Central memory CD4-positive, alpha-beta T cell (primary cell): ENCODE measurements at places on chromosomes 7 and 10.
A peak's percentile ranks its signal among the peaks of the same experiment; 100 is the strongest.

- peak; percentile 62 for DNase-seq
These were observed at the start of gene TRIM8 for GRCh38 chr10:102644066-102644645. TSS of gene TRIM8 (plus strand) at chr10:102644479. CDS start at chr10:102644618, 139 bp downstream.

DNA sequence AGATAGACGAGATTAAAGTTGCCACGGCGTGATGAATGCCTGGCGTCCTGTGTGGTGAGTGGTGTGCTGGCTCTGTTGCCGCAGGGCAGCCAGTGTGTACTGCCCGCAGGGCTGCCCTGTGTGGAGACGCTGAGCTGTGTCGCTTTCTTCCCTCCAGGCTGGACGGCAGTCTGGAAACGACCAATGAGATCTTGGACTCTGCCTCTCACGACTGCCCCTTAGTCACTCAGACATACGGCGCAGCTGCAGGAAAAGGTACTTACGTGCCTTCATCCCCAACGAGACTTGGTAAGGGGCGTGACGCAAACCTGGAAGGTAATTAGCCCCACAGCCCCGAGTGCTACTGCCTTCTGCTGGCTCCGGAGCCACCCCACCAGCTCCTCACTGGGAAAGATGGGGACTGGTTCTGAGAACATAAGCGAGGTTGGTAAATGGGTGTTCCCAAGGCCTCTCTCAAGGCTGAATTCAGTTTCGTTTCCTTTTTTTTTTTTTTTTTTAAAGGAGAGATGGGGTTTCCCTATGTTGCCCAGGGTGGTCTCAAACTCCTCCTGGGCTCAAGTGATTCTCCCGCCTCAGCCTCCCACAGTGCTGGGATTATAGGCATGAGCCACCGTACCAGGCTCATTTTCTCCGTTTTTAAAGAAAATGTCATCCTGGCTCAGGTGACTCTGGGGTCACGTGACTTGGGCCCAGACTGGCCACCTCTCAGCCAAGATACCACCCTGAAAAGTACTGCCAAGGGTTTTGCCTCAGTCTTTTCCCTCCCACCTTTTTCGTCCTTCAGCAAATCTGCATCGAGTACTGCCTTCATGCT lies 39.6 kb downstream of the WIPI2 start:
- DNase-seq = no peak

GRCh38 chr7:70051726-70052125 lies 453.5 kb downstream of the AUTS2 start:
- no peak for DNase-seq

DNA sequence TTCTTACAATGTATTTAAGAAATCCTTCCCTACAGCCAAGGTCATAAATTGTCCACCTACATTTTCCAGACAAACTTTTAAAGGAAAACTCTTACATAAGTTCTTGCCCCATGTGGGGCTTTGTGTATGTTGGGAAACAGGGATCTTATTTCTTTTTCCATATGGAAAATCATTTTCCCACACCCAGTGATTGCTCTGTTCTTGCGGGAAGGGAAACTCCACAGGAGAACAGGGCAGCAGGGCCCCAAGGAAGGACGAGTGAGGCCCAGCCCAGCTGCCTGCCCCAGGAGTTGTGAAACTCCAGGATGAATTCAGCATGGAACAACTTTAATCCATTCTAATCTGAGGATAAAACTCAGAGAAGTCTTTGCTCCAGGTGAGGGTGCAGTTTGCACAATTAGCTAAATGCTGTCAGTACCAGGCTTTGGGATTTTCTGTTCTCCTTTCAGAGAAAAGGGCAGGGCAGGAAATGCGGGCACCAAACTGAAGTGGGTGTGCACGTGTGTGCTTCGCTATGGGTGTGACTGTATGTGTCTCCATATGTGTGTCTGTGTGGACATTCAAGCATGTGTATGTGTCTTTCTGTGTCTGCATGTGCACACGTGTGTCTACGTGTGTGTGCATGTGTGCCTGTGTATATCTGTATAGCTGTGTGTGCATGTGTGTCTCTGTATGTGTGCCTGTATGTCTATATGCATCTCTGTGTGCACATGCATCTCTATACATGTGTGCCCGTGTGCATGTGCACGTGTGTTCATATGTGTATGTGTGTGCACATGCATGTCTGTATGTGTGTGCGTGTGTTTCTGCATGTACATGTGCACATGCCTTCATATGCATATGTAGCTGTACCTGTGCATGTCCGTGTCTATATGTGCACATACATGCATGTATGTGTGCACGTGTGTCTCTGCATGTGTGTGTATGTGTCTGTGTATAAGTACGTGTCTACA lies 102.0 kb upstream of the FAM20C start:
- DNase-seq = no peak

DNA sequence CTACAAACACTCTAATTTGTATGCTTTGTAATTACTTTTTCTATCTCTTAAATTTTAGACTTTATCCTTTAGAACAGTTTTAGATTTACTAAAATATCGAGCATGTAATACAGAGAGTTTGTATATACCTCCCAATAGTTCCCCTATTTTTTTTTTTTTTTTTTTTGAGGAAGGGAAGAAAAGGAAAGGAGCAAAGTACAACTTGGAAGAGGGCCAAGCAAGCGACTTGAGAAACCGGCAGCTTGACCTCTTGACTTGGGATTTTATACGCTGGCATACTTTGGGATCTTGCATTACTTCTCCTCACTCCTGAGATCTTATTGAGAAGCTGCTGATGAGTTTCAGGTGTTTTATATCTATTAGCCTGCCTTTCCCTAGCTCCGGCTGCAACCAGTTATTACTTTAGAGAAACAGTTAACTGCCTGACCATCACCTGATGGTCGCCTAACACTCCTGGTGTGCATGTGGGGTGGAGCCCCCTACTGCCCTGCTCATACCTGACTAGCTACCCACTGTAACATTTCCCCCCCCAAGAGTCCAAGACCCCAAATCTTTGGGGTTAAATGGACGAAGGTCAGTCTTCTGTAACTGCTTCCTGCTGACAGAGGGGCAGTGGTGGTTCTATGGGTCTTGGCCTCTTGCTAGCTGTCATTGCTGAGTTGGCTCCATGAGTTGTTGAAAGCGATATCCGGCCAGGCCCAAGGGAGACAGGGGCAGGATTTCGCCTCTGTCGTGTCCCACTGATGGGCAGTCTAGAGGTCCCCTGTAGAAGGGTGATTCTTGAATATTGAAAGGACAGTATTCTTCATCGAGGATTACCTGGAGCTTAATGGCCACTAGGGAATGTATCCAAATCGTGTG lies 28.5 kb downstream of the MKLN1 start:
- DNase-seq = no peak

DNA sequence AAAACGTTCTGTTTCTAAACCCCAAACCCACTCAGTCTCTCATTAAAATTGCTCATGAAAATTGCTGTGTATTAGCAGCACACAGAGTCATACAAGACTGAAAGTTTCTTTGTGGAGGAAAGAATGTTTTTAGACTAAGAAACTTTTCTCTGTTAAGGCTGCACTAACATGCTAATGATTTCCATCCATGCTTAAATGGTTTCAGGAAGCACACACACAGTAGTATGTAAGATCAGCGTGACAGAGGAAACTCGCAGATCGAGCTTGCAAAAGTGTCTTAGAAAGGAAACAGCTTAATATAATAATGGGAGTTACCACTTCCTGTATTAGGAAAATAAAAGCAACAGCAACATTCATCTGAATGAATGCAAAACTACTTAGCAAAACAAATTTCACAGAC lies 112.7 kb downstream of the ICA1 start:
- no peak for DNase-seq

GRCh38 chr10:49609006-49609282 lies 1.2 kb upstream of the SLC18A3 start:
- no peak for DNase-seq

DNA sequence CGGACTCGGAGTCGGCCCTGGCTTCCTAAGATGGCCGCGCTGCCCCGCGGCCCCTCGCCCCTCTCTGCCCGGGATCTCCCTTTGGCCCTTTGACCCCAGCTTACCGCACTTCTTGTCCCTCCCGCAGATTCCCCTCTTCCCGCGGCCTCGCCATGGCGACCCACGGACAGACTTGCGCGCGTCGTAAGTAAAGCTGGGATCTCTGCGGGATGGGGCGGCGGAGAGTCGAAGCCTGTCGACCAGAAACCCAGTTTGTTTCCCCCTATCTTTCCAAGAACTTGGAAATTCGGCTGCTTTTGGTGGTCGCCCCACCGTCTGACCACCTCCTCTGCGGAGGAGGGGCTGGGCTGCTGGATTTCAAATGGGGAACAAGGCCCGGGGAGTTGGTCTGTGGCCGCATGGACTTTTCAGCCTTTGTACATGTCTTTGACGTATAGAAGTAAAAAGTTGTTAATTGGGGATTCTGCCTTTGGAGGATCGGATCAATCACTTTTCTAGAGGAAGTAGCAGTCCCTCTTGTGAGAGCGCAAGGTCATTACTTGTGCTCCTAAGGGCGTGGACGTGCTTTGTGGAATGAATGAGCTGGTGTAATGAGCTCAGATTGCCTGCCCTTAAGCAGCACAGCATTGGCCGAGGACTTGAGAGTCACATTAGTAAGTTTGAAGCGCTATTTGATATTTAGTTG lies 553 bp downstream of the VDAC2 start:
- DNase-seq = peak; percentile 23

DNA sequence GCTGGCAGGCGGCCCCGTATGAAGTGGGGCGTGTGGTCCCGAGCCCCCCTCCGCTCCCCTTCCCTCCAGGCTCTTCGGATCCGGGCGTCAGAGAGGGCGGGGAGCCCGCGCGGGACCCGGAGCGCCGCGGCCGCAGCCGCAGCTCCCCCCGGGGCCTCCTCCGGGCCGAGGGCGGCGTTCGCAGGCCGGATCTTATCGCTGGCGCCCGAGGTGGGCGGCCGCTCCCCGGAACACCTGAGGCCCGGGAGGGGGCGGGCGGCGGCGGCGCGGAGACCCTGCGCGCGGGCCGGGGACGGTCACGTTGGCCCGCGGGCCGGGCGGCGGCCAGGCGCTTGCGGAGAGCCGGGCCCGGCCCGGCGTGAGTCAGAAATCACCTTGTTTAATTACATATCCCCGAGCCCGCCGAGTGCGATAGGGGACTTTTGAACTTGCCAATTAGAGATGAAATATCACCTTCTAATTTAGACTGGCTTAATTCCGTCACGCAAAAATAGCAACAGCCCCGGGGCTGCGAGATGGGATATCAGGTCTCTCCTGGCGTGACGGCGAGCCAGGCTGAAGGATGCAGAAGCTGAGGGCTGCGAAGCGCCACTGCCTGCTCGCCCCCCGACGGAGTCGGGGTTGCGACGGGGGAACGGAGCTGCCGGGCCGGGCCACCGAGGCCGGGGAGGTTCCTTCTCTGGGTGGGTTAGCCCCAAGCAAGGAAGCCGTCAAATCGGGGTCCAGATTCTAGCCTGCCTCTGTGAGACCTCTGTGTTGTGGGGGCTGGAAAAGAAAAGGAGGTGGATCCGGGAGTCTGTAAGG lies 43.4 kb downstream of the LDB3 start:
- DNase-seq = peak; percentile 60

DNA sequence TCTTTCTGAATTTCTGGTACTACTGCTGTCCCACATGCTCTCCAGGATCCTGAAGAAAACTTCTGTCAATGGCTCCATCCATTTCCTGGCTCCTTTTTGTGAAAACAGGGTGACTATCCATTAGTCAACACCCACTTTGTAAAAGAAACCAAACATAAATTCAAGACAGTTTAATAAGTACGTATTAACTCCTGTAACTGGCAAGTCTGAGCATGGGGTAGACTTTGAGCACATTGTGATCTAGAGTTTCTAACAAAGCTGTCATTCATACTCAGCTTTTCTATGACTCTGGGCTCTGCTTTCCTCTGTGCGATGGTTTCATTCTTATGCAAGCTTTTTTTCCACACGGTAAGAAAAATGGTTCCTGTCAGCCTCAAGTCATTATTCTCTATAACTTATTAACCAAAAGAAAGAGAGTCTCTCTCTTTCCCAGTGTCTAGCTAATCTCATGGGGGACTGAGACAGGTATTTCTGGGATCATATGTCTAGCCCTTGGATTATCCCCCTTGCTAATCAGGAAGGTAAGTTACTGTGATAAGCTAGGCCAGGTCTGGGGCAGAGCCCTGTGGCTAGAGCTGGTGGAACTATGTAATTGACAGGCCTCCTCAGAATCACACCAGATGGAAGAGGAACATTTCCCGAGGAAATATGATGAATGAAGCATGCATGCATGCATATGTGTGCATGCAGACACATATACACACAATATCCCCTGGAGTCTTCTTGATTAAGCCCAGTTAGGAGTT lies 98.5 kb downstream of the GNAI1 start:
- DNase-seq = no peak

- DNase-seq = peak; percentile 34
These were observed 12.9 kb upstream of the DENND2A start for GRCh38 chr7:140653319-140654108.

GRCh38 chr10:130043491-130043890 lies 67.1 kb downstream of the C10orf143 start:
- DNase-seq = no peak

- no peak for DNase-seq
These were observed 150.6 kb upstream of the STEAP4 start for GRCh38 chr7:88457320-88457719.

DNA sequence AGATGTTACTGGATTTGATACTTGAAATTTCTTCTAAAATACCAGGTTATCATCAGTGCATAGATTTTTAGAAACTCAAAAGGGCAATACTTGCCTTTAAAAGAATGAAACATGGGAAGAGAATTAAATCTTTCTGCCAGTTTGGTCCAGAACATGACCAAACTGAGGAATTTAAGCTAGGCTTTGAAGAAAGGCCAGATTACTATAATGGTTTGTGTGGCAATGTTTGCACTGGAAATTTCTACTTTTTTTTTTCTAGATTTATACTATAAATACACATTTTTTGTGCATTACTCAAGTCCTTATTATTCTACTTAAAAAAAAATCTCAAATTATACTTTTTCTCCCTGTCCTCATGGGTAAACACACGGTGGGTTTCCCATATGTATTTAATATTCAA lies 9.2 kb downstream of the MKX start:
- no peak for DNase-seq

DNA sequence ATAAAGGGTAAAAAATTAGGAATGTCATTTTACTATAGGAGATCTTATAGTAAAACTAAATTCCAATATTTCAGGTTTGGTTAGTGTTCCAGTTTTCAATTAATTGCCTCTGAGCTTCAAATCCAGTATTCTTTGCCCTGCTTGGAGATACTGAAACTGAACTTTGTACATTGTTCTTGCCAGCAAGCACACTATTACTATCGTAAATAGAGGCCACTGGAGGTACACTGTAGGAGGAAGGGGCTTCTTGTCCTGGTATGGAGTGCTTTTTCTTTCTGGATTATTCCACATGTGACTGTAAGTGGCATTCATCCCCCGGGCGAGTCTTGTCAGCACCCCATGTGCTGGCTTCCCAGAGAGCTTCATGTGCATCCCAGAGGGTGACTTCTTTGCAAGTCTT lies 234.7 kb upstream of the PTPRZ1 start:
- no peak for DNase-seq

- no peak for DNase-seq
These were observed 176.4 kb downstream of the NEURL1 start for GRCh38 chr10:103669944-103670343.
